NCI-H526 treated with DMSO at 0.1 percent for 48 hours (cell line): ENCODE measurements at places on chromosomes 6 and 20.

- DNase-seq, result no peak
These were observed 64.2 kb downstream of the EDN3 start for GRCh38 chr20:59364611-59365010.

DNA sequence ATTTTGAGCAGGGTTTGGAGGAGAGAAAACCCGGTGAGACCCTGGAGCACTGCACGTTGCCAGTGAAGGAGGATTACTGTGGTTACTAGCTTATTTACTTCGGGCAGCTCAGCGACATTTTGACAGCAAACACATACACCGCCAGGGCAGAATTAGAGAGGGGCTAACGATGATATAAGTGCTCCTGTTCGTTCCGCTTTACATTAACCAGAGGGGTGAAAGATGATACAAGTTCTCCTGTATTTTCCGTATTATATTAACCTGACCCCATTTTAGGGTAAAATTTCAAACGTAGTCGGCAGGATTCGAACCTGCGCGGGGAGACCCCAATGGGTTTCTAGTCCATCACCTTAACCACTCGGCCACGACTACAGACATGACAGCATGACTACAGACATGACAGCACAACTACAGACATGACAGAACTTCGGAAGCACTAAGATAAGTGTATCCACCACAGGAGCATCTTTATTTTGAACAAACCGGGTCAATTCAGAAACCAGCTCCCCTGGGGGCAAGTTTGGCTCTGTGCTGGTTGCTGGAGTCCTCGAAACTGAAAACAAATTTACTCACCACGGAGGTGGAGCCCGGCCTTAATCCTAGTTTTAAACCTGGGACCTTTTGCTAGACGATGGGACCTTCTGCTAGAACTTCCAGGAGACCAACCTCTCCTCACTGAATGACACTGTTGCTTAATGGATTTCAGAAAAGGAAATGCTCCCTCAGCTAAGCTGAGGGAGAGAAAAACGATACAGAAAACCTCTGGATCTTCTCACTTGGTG lies 80.4 kb upstream of the ZNF184 start:
- DNase-seq, result no peak

DNA sequence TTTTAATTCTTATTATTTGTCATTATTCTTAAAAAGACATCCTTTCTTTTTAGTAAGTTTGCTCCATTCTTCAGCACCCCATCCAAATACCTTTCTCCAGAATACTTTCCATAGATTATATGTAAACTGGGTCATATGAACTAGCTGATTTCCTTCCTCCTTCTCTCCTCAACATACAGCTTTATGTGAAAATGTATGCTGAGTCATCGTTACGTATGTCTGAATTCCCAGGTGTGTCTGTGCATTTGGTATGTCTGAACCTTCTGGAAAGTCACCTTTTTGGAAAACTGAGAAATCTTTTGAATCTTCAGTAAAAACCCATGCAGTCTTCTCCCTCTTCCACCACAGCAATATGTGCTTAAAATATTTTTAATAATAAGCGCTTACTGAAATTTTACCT lies 264.5 kb downstream of the EYA4 start:
- no peak for DNase-seq

GRCh38 chr6:116631379-116631990 lies 15.2 kb downstream of the RSPH4A start:
- no peak for DNase-seq
